EH (cell line): ENCODE measurements at places on chromosomes 4 and X.

DNA sequence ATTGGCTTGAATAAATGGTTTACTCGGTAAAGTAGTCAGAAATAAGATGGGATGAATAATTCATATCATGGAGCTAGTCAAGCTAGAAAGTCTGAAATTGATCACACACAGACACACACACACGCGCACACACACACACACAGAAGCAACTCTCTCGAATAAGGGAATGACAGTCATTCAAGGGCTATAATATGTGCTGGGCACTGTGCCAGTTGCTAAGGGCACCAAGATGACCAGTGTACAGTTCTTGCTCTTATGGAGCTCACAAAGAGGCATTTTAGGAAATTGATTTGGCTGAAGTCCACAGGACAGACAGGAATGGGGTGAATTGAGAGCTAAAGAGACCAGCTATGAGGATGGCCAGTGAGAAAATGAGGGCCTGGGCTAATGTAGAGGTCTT lies 34.2 kb upstream of the SH3D19 start:
- DNase-seq = peak; percentile 19

DNA sequence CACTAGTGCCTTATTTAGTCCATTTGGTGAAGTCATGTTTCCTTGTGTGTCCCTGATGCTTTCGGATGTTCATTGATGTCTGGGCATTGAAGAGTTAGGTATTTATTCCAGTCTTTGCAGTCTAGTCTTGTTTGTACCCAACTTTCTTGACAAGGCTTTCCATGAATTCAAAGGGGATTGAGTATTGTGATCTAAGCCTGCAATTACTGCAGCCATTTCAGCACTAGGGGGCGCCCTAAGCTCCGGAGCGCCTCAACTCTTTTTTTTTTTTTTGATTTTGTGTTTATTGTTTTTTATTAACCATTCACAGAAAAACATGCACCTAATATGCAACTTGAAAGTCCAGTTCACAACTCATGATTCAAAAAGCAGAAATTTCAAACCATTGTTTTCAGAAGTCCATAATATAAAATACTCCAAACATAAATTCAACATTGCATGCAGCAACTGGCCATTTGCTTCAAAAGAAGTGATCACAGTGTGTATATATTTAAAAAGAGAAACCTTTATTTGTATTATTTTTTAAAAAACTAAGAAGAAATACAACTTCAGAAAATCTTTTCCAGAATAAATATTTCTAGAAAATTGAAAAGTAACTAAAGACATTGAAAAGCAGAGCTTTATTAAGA lies 59.2 kb downstream of the PTPN13 start:
- no peak for DNase-seq

GRCh38 chr4:124390861-124391260 lies 321.7 kb downstream of the ANKRD50 start:
- no peak for DNase-seq

GRCh38 chr4:127151941-127152340 lies 480.8 kb upstream of the INTU start:
- no peak for DNase-seq

DNA sequence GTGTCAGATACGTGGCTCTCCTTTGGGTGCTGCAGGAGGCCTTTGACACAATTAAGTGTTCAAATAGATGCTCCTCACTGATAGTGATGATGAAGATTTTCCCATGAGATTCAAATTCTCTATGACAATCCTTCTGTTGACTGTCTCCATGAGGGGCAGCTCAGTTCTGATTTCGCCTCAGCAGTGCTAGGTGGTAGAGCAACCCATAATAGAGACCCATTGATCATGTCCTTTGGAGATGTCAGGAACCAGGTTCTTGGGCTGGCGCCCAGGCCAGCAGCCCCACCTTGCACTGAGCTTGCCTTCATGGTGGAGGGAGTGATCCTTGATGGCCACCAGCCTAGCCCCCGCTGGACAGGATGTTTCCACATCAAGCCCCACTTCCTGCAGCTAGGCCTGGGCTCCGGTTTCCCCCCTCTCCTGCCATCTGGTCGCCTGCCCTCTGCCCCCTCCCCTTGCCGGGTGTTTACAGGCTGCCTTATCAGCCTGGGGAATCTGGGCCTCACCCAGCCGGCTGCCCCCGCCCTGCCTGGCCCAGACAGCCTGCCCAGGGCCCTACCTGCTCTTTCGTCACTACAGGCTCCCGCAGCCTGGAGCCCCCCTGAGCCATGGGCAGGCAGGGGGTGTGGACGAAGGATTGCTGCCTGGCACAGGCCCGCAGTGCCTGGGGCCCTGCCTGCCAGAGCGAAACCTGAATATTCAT lies 12.6 kb downstream of the ELF4 start:
- no peak for DNase-seq

DNA sequence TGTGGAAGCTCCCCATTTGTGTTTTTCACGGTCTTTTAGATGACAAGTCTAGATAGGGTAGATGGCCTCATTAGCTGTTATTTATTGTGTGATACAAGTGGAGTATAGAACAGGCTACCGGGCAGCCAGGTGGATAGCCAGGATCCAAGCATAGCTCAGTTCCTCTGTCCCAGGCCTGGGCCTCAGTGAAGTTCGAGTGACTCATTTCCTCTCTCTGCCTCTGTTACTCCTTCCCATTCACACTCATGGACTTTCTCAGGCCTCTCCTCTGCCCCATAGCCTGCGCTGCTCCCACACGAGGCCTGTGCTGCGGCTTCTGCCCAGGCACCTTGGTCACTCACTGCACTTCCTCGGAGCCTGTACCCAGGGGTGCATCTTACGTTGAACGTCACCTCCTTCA lies 54.5 kb downstream of the TENM3 start:
- DNase-seq = peak; percentile 68

GRCh38 chrX:124619710-124620109 lies 273.3 kb downstream of the SH2D1A start:
- no peak for DNase-seq
